H9 (cell line): ENCODE measurements at places on chromosomes 6 and 20. TPM values are rescaled to one million over a fixed set of nuclear protein-coding genes. Genes with fewer than 3 reads are reported as not detected.

GRCh38 chr20:49751397-49751736 lies 37.7 kb upstream of the B4GALT5 start:
- no peak for DNase-seq

DNA sequence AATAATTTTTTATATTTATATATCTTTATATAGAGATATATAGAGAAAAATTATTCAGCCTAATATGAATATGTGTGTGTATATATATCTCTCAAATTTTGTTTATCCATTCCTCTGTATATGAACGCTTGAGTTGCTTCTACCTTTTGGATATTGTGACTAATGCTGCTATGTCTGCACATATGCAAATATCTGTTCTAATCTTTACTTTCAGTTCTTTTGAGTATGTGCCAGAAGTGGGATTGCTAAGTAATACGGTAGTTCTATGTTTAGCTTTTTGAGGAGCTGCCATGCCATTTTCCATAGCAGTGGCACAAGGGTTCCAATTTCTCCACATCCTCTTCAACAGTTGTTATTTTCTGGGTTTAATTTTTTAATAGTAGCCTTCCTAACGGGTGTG lies 72.8 kb upstream of the CEP85L start:
- DNase-seq: no peak

DACT2 gene
- 1.6 and 1.8 TPM in 2 replicates for total RNA-seq

DDO gene
- not detected in 2 replicates for total RNA-seq

DNA sequence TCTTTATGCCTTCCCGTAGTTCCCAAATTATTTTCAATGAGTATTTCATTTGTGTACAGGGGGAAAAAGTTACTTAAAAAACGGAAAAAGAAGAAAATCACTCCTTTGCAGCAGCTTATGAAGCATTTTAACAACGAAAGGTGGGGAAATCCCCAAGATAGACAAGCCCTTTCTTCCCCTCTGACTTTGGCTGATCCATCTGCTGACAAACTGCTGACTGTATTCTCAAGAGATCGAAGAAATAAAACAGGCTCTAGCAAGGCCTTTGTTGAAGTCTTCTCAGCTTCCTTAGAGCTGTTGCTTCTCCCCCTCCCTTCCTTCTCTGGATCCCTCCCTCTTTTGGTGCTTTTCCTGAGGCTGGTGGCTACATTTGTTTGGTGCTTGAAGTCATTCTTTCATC lies 325.2 kb downstream of the NRN1 start:
- DNase-seq: no peak

- no peak for DNase-seq
Measured at GRCh38 chr20:42082611-42083010, 464.4 kb upstream of the CHD6 start.

FAM83D gene
- total RNA-seq: 48.1 and 51.6 TPM in 2 replicates
